ENCODE measurements at places on chromosomes 3 and 15.

DNA sequence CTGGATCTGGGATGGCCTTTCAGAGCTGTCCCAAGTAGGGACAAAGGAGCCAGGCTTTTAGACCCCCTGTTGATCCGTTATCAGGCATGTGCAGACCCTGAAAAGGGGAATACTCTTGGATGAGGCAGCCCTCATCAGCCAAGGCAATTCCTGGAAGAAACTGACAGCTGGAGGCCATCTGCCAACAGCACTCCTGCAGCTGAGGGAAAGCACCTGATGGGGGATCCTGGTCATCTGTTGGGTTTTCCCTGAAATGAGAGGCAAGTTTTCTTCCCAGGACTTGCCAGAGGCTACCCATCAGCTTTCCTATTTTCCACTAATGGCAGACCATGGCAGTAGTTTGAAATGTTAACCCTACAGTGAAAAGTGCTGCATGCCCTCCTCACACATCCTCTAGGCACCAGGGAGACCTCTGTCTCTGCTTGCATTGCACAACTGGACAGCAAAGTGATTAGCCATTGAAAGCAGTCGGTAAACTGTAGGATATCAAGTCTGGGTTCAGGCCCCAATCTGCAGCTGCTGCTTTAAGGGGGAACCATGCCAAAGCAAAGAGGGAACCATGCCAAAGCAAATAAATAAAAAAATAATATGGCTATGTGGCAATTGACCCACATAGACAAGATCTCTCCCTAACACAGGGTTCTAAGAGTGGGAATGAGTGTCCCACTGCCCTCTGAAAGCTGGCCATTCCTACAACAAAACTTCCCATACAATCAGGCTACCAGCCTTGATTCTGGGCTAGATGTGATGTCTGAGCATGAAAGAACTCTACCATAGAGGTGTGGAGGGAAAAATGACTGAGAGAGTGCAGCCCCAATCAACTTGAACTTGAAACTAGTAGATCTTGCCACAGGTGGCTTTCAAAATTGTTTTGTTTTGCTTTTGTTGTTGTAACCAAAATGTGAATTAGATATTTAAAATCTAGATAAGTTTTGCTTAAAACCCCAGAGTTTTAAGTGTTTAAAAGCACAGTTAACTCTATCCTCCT lies 232.0 kb upstream of the STT3B start:
- no peak for DNase-seq

DNA sequence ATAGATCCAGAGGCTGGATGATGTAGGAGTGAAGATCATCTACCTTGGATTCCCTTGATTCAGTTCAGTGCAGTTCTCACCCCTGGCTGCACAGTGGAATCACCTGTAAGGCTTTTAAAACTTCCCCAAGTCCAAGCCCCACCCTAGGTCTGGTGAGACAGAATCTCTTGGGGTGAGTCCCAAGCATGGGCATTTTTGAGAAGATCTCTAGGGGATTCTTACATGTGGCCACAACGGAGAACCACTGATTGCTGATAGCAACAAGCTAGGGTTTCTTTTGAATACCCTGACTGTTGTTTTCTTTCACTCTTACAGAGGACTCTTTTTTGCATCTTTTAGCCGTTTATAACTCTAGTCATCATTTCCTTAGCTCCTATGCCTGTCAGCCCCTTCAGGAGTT lies 204.9 kb upstream of the RASGRP1 start:
- no peak for DNase-seq

DNA sequence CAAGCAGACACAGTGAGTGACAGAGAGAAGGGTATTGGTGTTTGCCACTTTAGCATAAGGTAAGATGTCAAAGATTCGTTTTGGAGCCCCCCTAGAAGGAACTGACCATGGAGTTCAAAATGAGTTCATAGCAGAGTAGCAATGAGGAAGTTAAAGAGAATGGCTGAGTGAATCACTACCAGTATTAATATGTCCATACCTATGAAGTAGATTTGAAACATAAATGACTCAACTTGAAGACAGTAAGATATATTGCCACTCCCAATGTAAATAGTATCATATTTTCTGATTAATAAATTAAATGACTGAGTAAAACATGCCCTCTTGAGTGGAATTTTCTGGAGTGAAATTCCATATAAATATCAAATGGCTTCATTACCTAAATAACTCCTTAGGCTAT lies 675.1 kb downstream of the NLGN1 start:
- DNase-seq = no peak

GRCh38 chr15:49718846-49719245 lies 98.0 kb downstream of the DTWD1 start:
- no peak for DNase-seq

- DNase-seq = no peak
Observed at GRCh38 chr15:47750030-47750739, 32.9 kb downstream of the SEMA6D start.

- DNase-seq = no peak
Observed at GRCh38 chr15:58404020-58404419, 27.8 kb upstream of the LIPC start.

DNA sequence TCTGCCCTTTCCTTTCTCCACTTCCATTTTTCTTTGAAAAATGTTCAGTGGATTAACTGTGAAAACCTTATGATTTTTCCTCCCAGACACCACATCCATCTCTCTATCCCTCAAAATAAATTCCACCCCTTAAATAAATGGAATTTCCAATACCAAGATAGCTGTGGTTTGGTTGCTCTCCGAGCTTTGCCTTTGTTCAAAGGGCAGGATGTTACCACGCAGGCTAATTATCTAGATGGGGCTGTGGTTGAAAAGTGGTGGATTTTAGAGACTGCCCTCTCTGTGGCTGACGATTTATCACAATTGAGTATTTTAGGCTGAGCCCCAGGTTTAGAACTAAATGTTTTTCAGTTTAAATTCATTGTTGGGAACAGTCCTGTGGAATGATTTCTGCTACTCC lies 36.9 kb upstream of the CMSS1 start:
- no peak for DNase-seq

- peak; percentile 62 for DNase-seq
Observed at GRCh38 chr3:47381317-47382157, 716 bp downstream of the PTPN23 start.

GRCh38 chr3:39050029-39050428 lies 1.7 kb downstream of the SCN11A start:
- no peak for DNase-seq

DNA sequence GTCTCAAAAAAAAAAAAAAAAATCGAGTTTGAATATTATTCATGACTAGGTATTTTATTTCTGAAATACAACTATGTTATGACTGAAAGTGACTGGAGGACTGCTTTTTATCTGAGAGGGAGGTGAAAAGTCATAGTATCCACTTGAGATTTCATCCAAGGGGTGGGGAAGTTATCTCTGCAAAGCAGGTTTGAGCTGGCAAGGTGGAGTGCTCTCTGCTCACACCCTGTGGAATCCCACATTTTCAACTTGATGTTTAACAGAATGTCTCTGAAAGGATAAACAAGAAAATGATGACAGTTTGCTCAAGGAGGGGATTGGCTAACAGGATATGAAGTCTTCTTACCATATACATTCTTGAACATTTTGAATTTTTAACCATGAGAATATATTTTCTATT lies 27.3 kb upstream of the SEC62 start:
- DNase-seq = no peak

- no peak for DNase-seq
Observed at GRCh38 chr3:152638707-152639450, 196.1 kb upstream of the P2RY1 start.

GRCh38 chr15:85151861-85152260 lies 170.2 kb downstream of the PDE8A start:
- no peak for DNase-seq

GRCh38 chr15:66833371-66833770 lies 131.3 kb downstream of the SMAD6 start:
- DNase-seq = no peak

GRCh38 chr15:69288011-69288410 lies 10.7 kb upstream of the PAQR5 start:
- no peak for DNase-seq

DNA sequence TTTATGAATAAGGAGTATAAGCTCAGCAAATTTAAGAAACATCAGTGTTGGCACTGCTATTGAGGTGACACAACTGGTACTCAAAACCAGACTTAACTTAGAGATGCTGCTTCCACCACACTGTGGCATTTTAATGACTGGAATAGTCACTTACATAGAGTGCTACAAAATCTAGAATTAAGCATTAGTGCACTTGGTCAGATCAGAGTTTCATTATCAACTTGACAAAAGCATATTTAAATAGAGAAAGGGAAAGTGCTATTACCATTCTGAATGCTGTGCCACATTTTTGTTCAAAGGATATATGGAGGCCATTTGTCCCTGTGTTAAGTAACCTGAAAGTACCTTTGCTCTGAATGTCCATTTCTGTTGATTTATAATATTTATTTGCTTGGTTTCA lies 800.7 kb upstream of the ALCAM start:
- DNase-seq = no peak

DNA sequence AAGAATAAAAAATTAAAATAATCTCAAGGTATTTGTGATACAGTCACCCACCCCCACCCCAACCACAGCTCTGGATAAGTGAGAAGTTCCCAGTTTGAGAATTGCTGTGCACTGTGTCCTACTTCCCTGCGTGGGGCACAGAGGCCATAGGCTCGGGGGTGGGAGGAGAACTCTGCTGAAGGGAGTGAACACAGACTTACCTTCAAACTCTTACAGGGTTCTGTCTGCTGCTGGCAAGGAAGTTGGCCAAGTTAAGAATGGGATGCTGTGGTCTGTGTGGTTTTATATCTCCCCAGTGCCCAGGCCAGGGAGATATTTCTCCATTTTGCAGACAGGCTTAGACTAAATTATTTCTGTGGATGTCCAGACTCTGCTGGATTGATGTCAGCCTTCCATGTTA lies 37.6 kb downstream of the SPTSSB start:
- DNase-seq = no peak

- DNase-seq = no peak
Observed at GRCh38 chr3:18809640-18810305, 338.5 kb upstream of the KCNH8 start.

DNA sequence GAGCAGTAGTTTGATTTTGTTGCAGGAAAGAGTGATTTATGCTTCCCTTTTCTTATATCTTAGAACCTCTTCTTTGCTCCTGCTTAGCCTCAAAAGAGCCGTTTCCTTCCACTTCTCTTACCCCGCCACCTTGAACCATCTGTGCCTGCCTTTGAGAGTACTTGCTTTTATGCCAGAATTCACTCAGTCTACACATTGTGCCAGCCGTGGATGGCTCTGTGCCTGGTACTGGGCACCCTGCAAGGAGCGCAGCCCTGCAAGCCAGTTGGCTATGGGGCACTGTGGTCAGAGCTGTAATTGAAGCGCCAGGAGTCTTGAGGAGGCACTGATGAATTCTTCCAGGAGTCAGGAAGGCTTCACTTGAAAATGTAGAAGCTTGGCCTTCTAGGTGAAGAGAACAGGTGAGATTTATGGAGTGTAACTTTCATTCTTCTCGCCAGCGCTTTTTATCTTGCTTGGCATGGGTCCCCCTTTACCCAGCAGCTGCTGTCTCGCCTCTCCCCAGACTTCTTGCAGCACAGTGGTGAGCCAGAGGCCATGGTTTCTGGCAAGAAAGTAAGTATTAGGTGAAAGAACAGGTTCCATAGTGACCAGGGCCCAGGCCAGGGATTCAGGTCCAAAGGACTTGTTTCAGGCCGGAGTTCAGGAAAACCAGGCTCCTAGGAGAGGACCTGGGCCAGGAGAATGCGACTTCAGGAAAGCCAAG lies 4.9 kb downstream of the TMED3 start:
- DNase-seq = no peak

- no peak for DNase-seq
Observed at GRCh38 chr3:107206141-107206540, 171.1 kb upstream of the CCDC54 start.

GRCh38 chr3:59963676-59964075 lies 913.9 kb upstream of the CFAP20DC start:
- no peak for DNase-seq

DNA sequence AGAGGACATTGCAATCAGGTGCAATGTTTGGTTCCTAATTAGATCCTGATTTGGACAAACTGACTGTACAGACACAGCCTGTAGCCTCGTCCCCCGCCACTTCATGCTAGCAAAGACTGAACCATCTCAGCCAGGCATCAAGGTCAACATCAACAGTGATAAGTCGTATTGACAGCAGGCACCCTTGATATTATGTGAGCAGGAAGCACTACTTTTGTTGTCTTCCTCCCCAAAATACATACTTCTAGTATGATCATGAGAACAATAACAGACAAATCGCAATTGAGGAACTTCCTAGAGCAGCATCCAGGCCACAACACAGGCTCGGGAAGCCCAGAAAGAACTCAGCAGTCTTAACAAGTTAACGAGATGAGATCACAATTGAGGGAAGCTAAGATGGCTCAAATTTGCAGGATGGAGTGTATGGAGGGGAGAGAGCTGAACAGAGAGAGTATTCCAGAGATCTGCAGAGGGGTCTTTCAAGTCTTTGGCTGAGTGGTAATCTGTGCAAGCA lies 20.4 kb downstream of the TGM5 start:
- no peak for DNase-seq

GRCh38 chr3:50617911-50618481 lies 1.0 kb downstream of the MAPKAPK3 start:
- no peak for DNase-seq

GRCh38 chr3:159765030-159765859 lies 223.4 kb upstream of the IL12A start:
- no peak for DNase-seq

- DNase-seq = no peak
Observed at GRCh38 chr3:163056874-163057497, 1560.4 kb downstream of the OTOL1 start.

GRCh38 chr3:124688581-124689454 lies 41.4 kb upstream of the UMPS start:
- DNase-seq = peak; percentile 20

DNA sequence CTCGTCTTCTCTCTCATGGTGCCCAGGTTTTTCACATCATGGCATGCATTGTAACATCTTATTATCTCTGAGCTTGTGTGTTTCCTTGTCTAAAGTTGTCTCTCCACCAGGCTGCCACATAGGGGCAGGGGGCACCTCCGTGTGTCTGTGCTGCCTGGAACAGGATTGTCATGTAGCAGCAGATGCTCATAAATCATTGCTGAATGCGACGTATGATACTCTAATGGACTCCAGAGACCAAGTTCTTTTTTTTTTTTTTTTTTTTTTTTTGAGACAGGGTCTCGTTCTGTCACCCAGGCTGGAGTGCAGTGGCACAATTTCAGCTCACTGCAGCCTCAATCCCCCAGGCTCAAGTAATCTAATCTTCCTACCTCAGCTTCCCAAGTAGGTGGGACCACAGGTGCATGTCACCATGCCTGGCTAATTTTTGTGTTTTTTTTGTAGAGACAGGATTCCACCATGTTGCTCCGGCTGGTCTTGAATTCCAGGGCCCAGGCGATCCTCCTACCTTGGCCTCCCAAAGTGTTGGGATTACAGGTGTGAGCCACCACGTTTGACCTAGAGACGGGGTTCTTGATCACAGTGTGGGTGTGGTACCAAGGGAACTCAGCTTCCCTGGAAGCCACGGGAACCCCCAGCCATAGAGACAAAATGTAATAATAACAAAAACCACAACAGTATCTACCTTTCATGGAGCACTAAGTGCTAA lies 4.7 kb upstream of the DNASE1L3 start:
- no peak for DNase-seq

GRCh38 chr3:7307410-7307809 lies 446.5 kb downstream of the GRM7 start:
- DNase-seq = no peak

All from stimulated activated CD8-positive, alpha-beta memory T cell treated with anti-CD3 and anti-CD28 coated beads, Interleukin-12 subunit alpha, Interleukin-12 subunit beta, amount 100 ng/mL, for 4 hours (primary cell).